Stimulated activated CD4-positive, alpha-beta T cell treated with anti-CD3 and anti-CD28 coated beads, Interleukin-4, amount 100 ng/mL, for 1 hour (primary cell): ENCODE measurements at places on chromosomes 4 and X.

DNA sequence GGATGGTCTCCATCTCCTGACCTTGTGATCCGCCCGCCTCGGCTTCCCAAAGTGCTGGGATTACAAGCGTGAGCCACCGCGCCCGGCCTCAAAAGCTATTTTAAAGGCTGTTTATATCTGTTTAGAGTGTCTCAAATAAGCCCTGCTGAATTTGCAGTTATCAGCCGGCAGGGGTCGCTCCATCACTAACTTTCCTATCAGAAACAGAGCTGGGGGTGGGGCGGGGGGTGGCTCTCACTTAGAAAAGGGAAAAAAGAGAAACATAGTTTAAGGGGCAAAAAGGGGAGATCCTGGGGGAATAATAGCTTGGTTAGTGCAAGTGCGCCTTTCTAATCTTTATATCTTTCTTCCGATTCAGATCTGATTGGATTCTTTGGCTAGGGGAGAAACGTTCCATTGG lies 450.7 kb downstream of the UBE2NL start:
- no peak for DNase-seq

- DNase-seq, result no peak
These were observed 19.1 kb downstream of the C4orf17 start for GRCh38 chr4:99529956-99530355.

- no peak for DNase-seq
These were observed 20.6 kb upstream of the IRAK1 start for GRCh38 chrX:154040307-154040756.

DNA sequence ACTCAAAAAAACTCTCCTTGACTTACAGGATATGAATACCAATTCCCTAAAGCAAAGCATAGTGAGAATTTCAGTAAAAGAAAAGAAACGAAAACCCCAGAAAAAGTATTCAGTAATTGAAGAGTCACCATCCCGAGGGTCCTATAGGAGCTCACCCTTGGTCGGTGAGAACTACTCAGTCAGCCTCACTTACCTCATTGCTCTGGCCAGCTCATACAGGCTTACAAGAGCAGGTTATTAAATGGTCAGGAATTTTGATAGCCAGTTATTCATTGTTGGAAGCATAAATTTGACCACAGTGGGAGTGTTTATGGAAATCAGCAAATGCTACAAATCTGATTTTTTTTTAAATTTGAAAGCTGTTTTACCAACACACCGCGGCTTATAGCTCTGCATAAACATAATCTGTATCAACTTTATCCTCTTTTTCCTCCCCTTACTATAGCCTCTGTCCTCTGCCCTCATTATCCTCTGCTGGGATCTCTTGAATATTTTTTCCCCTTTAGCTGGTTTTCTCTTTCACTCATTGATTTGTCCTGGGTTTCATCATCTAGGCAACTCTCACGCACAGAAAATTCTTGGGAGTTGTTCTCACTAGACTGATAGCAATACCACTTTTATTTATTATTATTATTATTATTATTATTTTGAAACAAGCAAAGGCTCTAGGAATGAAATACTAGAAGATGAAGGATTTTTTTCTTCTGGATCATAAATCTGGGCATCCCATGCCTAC lies 11.0 kb upstream of the CXCL2 start:
- DNase-seq, result no peak

- no peak for DNase-seq
These were observed 458.9 kb upstream of the TEX13C start for GRCh38 chrX:124860736-124861135.

DNA sequence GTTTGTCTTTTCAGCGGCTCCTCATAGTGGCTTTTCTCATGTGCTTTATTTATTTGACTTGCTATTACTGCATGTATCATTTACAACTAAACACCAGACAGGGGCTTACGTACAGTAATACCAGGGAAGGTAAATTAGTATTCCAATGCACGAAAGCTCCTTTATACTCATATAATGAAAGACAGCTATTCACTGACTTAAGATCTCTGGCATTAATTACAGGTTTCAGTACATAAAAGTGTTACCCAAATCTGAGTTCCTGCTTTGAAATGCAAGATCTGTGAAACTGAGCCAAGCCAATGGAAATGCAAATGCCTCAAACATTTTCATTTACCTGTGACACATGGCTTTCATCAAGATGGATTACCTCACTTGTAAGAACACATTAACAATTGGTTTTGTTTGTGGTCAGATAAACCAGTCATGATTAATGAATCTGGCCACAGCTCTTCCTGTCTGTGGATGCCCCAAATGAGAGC lies 107.2 kb downstream of the ANAPC4 start:
- DNase-seq, result no peak

DNA sequence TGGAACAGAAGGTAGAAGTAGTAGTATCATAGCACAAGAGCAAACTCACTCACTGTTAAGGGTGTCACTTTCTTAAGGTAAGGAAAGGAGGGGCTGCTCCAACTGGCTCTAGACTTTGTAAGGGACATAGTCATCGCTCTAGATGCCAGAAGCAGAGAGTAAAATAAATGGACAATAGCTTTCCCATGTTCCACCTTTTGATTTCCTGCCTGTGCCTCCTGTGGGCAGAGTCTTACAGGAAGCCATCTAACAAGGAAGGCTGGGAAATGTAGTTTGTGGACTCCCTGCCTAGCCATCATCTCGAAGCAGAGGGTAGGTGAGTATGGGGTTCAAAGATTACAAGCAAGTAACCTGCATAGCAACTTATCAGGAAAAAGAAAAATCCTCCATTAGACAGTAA lies 1.7 kb upstream of the METTL14 start:
- DNase-seq, result no peak

GRCh38 chrX:119871599-119872395 lies at the start of the genes NDUFA1 and RNF113A:
Gene NDUFA1 (plus strand): TSS chrX:119871832. CDS start chrX:119871912, 80 bp downstream.
Gene RNF113A (minus strand): TSS chrX:119871733. CDS start chrX:119871613, 120 bp downstream.
- peak; percentile 80 for DNase-seq

DNA sequence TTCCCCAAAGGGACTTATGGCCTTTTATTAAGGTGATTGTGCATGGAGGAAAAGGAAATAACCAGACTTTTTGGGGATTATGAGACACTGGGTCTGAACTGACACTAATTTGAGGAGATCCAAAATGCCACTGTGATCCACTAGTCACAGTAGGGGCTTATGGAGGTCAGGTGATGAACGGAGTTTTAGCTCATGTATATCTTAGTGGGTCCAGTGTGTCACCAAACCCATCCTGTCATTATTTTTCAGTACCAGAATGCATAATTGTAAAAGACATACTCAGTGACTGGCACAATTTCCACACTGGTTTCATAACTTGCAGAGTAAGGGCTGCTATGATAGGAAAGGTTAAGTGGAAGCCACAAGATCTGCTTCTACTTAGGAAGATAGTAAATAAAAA lies 131.3 kb downstream of the RTL3 start:
- no peak for DNase-seq

- no peak for DNase-seq
These were observed 101.1 kb downstream of the PHOX2B start for GRCh38 chr4:41647383-41647782.

GRCh38 chrX:11632732-11633131 lies 33.0 kb downstream of the ARHGAP6 start:
- no peak for DNase-seq

DNA sequence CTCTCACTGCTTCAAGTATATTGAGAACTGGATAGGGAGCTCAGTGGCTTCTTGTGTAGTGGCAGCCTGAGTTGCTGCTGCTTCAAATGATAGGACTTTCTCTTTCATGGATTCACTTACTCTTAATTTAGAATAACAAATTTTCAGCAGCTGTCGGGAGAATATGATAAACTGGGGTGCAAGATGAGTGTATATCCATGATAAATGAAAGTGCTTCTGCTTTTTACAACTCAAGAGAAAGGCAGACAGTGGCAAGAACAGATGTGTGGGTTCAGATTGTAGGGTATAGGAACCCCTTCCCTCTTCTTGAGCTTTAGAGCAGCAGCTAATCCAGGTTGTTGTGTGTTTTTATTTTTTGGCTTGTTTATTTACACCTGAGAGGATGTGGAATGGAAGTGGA lies 1.0 kb downstream of the SH3BGRL start:
- no peak for DNase-seq

DNA sequence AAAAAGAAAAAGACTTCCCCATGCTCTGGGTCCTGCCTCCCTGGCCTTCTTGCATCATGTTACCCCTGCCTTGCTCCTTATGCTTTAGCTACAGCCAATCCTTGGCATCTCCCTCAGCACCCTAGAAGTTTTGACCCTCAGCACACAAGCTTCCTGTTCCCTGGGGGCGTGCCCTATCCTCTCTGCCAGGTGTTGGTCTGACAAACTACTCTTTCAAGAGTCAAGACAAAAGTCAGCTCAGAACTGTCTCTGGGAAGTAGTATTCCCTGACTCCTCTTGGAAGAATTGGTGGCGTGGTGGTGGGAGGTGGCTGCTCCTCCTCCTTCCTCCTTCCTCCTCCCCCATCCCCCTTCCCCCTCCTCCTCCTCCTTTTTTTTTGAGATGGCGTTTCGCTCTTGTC lies 41.0 kb downstream of the PRPS1 start:
- no peak for DNase-seq

DNA sequence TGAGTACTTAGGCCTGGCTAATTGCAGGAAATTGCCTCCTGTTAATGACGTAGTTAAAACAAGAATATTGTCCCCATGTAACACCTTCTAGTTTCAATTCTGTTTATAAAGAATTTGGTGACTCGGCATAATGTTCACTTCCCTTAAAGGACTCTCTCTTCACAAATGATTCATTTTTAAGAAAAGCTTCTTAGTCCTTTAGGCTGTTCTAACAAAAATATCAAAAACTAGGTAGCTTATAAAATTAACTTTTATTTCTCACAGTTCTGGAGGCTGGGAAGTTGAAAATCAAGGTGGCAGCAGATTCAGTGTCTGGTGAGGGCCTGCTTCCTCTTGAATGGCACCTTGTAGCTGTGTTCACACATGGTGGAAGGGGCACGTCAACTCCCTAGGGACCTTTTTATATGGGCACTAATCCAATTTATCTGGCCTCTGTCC lies 23.8 kb downstream of the COL25A1 start:
- no peak for DNase-seq

DNA sequence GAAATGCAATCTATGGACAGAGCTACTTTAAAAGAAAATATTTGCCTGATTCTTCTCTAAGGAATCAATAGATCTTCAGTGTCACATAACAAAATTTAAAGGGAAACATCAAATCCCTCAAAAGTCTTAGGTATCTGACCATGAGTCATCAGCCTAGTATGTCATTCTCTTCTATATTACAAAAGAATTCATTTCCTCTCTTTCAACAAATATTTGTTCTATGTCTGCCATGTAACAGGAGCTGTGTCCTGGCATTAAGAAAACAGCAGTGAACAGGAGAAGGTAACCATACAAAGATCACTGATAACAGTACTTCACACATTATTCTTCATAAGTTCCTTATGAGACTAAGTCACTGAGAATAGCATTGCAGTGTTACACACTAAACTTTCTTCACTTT lies 243.6 kb upstream of the DKK2 start:
- no peak for DNase-seq

DNA sequence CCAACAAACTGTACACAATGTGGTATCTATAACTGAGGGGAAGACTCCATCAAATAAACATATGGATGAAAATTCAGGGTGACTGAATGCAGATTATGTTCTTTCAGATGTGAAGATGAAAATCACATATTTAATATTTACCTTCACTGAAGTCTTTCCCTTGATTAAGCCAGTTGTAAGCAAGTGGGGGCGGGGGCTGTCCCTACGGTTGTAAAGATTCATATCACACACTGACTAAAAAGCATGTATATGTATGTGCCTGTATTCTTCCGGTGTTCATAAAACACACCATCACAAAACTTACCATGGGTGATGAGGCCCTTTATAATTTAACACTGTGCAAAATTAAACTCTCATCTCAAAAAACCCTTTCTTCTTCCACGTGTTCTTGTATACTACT lies 1.3 kb downstream of the TAB3 start:
- DNase-seq, result peak; percentile 66

GRCh38 chr4:152328582-152328981 lies 207.3 kb downstream of the FBXW7 start:
- no peak for DNase-seq

DNA sequence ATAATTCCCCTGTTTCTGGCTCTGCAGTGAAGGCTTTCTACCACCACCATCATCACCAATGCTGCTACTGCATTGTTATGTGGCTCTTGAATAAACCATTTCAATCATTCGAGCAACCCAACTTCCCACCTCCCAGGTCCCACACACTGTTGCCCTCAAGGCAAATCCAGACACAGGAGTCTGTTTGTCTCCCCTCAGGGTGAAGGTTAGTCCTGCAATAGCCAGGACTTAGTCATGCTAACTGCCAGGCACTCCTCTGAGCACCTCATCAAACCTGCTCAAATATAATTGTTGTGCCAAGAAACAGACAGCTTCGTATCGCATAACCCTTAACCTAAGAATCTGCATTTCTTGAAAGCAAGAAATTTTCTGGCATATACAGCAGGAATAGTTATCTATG lies 213.2 kb downstream of the KDR start:
- DNase-seq, result no peak

DNA sequence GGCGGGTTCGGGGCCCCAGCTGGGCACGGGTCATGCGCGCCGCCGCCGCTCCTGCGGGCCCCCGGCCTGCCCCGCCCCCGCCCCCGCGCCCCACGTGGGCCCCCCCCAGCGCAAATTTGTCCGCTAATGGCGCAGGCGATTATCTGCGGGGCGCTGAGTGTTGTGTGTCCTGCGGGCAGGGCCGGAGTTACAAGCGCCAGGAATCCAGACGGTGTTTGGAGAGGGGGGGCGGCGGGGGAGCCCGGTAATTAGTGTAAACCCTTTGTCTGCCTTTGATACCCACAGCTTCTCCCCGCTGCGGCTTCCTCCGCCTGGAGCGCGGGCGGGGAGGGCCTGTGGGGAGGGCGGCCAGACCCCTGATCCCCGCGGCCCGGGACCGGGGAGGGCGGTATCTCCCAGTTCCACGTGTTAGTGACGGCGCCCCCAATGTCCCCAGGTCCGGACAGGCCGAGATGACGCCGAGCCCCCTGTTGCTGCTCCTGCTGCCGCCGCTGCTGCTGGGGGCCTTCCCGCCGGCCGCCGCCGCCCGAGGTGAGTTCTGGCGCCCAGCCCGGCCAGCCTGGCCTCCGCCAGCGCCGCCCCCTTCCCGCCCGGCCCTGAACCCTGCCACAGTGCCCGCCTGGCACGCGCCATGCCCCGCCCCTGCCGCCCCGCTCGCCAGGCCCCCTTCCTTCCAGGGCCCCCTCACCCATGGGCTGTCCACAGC lies 761 bp downstream of the FGFRL1 start:
- peak; percentile 39 for DNase-seq

- no peak for DNase-seq
These were observed 9.0 kb downstream of the UBE2K start for GRCh38 chr4:39706741-39707511.

- no peak for DNase-seq
These were observed 89.6 kb downstream of the MXRA5 start for GRCh38 chrX:3256868-3257267.

DNA sequence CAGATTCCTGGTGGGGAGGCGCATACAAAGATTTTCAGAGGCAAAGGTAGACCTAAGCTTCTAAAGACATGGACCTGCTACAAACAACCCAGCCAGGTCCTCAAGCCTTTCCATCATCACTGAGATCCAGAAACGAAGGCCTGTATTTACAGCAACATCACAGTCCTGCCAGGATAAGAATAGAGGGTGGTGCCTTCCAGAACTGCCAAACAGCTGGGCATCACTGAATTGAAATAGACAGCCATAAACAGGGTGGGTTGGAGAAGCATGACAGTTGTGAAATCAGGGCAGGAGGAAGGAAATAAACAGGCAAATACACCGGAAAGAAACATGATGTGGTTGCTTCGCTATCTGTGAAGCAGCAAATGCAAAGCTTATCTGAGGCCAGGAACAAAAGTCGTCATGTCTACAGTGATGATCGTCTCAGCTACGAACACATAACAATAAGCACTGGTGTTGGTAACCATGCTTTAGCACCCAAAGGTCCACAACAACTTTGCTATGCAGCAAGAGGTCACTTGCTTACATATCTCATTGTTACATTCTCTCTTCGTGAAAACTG lies 6.7 kb upstream of the TMEM154 start:
- DNase-seq, result no peak

GRCh38 chrX:20989361-20989760 lies 384.9 kb upstream of the CNKSR2 start:
- no peak for DNase-seq
